Activated CD8-positive, alpha-beta T cell treated with anti-CD3 and anti-CD28 coated beads, Interleukin-2, amount 10 ng/mL, durations not matched to agents 7 days and 5 days (primary cell): ENCODE measurements at places on chromosomes 7 and 10.

GRCh38 chr10:50497758-50498157, 126.0 kb downstream of the SGMS1 start:
- no peak for DNase-seq

GRCh38 chr10:118209215-118209614, 132.9 kb downstream of the FAM204A start:
- no peak for DNase-seq

- DNase-seq, result no peak
These were observed 217.1 kb upstream of the FRMD4A start for GRCh38 chr10:14547816-14548215.

GRCh38 chr10:125639846-125640245, 43.1 kb downstream of the TEX36 start:
- DNase-seq, result no peak

GRCh38 chr10:49138361-49138891, 4.6 kb upstream of the FAM170B start:
- no peak for DNase-seq

DNA sequence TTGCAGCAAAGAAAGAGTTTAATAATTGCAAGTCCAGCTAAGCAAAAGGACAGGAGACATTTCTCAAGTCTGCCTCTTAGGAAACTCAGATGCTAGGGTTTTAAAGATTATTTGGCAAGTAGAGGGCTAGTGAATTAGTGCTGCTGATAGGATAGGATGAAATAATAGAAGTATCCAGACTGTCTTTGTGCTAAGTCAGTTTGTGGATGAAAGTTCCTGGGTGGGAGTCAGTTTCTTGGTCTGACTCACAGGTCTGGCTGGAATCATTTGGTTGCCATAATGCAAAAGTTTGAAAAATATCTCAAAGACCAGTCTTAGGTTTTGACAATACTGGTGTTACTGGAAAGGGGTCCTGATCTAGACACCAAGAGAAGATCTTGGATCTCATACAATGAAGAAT, 42.6 kb upstream of the INHBA start:
- DNase-seq, result no peak

DNA sequence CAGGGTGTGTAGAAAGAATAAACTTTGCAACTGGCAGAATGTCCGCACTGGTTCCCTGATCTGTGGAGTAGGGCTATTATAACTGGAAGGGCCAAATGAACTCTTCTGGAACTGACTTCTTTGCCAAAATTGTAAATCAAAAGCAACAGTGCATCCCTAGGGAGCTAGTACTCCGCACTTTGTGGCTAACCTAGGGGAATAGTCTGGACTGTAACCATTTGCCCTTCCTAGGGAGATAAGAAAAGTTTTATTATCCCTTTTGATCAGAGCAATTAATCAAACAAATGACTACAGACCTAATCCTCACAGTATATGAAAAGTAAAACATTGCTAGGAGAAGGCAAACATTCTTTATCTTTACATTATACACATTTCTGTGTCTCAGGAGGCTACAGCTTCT, 45.5 kb upstream of the STEAP1B start:
- DNase-seq, result no peak

- DNase-seq, result no peak
These were observed 19.6 kb upstream of the AMZ1 start for GRCh38 chr7:2668401-2668800.

GRCh38 chr7:22561321-22561811, 61.4 kb upstream of the STEAP1B start:
- DNase-seq, result no peak

DNA sequence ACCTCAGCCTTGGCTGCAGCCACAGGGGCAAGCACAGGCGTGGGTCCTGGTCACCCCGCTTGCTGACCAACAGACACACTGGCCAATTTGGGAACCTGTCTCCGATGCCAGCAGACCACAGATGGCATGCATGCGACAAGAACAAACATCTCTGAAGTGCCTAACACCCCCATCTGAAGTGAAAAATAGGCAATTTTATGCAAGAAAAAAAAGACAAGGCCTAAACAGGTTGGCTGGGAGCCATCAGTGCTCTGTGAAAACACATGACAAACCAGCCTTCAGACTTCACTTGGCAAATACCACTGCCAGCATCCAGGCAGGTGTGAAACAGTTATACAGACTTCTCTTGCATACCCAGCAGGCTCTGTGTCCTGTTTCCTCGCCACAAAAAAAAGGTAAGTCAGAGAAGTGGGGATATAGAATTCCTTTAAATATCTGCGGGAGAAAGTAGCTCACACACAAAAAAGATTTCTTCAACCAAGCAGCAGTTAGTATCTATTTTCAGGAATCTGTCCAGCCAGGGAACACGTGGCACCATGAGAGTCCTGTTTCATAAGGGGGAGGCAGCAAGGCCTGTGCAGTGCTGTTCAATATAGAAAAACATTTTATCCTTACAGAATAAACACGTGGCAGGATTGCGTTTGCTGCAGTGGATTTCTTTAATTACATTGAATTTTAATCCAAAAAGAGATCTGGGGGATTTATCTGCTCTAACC, 293.4 kb upstream of the MKLN1 start:
- no peak for DNase-seq

DNA sequence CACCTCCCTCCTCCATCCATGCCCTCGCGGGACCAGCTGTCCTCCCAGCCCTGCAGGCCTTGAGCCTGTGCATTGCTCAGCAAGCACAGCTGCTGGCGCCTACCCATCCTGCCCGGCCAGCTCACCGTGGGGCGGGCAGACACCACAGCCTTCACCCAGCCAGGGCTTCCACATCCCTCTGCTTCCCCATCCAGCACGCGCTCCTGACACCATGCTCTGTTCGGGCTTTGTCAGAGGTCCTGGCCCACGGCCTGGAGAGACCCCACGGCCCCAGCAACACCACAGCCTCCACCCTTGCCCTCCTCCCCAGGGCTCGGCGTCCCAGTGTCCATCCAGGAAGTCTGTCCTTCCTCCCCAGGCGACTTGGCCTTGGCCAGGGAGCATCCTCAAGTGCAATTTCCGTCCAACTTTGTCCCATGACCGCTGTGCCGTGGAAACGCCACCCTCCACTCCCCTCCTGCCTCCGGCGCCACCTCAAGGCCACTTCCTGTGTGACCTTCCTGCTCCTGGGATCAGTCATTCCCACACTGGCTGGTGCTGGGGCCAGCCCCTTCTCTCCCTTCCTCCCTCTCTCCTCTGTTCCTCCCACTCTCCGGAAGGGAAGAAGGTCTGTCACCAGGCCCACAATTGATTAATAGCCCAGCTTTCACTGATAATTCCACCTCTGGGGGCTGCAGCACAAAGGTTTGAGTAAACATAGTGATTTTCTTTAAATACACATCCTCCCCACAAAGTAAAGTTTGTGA, 71.5 kb upstream of the SMNDC1 start:
- no peak for DNase-seq

- DNase-seq, result peak; percentile 84
These were observed 56.2 kb upstream of the TM9SF3 start for GRCh38 chr10:96642973-96643372.

GRCh38 chr10:133415752-133416151, 8.7 kb downstream of the SPRN start:
- no peak for DNase-seq

DNA sequence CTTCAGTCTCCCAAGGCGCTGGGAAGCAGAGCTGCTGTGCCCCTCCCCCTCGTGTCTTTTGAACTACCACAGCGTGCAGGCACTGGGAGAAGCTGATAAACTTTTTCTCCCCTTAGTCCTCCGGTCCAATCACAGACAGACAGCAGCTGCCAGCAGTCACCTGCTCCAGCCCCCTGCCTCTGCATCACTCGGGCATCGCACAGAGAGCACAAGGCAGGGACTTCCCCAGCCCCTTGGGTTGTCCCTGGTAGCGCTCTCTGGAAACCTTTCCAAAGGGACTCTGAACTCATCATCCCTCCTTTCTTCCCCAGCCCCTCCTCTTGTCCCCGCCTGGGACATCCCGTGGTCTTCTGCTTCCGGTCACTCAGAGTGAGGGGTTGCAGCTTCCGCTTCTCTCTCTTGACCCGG, 1.4 kb upstream of the NEUROG3 start:
- no peak for DNase-seq

DNA sequence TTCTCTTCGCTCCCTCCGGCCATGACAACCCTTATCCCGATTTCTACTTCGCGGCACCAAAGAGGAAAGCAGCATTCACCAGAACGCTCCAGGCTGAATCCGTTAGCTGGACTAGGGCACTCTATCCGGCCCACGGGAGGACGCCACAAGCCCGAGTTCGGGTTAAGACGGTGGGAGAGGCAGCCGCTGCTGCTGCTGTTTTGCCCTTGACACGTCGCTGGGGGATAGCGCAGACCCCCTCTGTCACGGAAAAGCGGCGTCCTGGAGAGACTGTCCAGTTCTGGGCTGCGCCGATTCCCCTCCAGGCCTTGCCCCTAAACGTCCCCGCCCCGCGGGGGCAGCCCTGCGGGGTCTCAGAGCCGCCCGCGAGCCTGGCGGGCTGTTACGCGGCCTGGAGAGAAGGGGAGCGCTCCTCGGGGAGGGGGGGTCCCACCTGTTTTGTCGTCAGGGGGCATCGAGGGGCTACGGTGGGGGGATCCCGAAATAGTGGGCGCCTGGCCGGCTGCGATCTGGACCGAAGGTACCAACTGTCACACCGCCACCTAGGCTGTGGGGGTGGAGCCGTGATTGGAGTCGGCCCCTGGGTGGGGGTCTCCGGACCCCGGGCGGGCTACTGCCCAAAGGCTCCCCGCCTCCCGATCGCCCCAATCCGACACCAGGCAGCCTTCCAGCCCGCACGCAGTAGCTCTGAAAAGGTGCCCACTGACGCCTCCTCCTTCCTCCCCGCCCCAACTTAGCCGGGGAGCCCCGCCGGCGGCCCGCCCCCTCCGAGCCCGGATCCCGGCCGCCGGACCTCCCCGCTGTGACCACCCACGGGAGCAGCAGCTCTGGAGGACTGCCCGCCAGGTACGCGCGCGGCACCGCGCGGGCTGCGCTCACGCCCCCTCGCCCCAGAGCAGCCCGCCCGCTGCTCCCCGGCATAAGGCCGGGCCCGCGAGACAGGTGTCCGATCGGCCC, 772 bp downstream of the SGMS1 start:
- DNase-seq, result peak; percentile 53

- no peak for DNase-seq
These were observed 144.3 kb downstream of the KIF20B start for GRCh38 chr10:89845541-89846280.

DNA sequence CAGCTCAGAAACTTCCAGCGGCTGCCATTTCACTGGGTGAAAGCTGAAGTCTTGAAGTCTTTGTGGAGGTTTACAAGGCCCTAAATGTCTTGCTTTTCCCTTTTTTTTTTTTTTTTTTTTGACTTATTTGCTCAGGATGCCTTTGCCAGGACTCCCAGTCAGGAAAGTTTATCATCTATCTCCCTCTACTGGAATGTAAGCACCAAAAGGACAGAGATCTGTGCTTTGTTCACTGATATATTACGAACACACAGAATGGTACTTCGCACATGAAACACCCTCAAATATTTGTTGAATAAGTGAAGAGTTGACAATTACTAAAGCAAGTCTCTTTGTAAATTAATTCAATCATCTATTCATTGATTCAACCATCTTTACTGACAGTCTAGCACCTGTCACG, 23.2 kb downstream of the ABCB4 start:
- DNase-seq, result no peak
